Stimulated activated CD8-positive, alpha-beta memory T cell treated with anti-CD3 and anti-CD28 coated beads, Interleukin-7, amount 100 ng/mL, for 4 hours (primary cell): ENCODE measurements at places on chromosomes 4 and X.

DNA sequence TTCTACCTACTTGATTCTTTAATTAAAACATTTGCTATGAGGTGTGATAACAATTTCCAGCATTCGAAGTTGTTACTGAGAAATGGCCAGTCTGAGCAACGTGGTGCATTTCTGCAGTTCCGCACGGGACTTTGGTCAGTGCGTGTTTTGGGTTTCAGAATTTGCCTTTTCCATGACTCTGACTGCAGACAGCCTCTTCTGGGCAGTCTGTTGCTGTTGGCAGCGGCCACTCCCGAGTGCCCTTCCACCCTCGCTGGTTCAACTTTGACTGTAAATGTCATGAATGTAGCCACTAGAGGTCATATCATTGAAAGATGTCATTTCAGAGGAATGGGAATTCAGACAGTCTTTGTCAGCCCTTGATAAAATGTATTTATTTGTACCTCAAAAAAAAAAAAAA, 53.6 kb downstream of the NOP14 start:
- DNase-seq = no peak

DNA sequence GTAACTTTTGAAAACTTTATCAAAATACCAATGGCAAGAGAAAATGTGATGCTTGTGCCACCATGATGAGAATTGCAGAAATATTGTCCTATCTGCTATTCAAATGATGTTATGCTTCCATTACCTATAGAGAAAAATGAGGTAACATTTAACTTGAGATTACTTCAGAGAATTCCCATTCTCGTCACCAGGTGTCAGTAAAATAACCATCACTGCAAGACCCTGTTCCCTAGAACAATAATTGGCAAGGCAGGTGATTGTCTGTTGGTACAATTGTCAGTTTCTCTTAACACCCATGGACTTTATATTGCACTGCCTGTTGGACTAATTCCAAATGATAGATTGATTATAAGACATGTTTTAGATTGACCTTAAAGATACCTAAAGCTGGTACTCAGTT, 179.9 kb downstream of the GABRG1 start:
- DNase-seq = no peak

GRCh38 chrX:25131055-25131454, 115.3 kb upstream of the ARX start:
- DNase-seq = no peak

DNA sequence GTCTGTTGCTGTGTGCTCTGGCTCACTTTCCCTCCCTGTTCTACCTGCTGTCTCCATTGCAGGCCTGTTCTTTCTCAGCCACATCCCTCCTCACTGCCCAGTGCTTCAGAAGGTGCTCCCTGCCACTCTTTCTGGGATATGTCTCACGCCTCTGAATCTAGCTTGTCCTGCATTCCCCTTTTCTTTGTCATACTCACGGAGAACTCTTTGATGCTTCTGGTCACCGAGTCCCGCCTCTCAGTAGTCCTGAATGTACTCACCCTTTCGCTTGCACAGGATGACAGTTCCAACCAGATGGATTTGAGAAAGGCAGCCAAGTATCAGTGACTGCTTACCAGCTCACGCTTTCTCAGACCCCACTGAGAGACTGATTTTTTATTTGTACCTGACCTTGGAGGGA, 65.2 kb upstream of the TLR2 start:
- no peak for DNase-seq
